ENCODE measurements at places on chromosomes 3 and 15.

DNA sequence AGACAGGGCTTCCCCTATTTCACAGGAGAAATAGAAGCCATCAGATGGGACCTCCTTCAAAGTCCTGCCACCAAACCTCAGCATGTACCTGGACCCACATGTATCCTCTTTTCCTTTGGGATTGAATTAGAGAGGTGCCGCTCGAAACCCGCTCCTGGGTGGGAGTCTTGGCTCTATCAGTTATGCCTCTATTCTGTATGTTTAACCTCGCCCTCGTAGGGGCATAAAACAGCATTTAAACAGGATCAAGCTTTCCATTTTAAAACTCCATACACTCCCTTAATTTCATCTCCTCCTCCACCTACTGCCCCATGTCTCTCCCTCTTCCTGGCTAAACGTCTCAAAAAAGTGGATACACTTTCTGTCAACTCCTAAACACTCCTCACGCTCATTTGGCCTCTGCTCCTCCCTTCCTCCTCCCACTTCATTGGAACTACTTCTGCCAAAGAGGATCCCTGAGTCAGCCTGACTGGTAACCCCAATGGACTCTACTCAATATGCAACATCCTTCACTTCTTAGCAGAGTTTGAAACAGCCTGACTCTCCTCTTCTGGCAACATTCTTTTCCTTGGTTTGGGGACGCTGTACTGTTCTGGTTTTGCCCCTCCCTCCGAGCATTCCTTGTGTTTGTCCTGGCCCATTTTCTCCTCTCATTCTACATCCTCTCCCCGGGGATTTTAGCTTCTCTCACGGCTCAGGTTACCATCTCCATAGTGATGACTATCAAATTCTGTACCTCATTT lies 23.0 kb upstream of the MUC20 start:
- DNase-seq, result no peak

DNA sequence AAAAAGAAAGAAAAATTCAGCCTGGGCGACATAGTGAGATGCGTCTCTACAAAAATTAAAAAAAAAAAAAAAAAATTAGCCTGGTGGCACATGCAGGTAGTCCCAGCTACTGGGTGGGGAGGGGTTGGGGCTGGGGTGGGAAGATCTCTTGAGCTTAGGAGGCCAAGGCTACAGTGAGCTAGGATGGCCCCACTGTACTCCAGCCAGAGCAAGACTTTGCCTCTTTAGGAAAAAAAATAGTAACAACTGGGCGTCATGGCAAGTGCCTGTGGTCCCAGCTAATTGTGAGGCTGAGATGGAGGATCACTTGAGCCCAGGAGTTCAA lies 23.9 kb upstream of the PPP4R2 start:
- no peak for DNase-seq

- DNase-seq, result no peak
Measured at GRCh38 chr15:89113296-89114024, 25.2 kb downstream of the ABHD2 start.

DNA sequence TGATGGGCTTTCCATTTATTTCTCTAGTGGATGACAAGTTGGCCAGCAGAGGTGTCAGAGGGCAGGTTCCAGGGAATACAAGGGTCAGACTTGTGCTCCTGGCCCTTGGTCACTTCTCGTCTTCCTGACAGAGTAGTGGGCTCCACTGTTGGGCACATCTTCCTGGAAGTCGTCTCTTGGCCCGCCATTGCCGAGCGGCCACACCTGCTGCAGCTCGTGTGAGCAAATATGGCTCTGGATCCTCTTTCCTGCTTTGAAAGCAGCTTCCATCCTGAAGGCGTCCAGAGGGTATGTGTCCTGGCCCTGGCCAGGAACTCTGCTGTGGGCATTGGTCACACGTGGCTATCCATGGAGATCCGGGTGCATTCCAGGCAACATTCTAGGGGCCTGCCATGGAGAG lies 100.2 kb downstream of the SNRPN start:
- DNase-seq, result no peak

DNA sequence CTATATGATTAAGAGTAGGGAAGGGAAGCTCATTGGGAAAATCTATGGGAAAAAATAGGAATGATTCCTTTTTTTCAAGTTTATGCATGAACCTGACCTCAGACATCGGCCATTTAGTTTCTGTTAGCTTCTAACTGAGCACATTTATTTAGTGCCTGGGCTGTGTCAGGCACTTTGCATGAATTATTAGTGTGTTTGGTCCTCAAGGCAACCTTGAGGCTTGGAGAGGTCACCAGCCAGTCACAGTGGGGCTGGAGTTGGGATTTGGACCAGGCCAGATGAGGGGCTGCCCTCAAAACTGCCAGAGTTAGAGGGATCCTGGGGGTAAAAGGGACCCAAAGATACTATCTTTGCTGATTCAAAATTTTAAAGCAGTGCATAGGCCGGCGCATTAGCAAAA lies 8.1 kb downstream of the SIAH2 start:
- no peak for DNase-seq

- DNase-seq, result no peak
Measured at GRCh38 chr15:30889196-30889595, 14.5 kb upstream of the FAN1 start.

DNA sequence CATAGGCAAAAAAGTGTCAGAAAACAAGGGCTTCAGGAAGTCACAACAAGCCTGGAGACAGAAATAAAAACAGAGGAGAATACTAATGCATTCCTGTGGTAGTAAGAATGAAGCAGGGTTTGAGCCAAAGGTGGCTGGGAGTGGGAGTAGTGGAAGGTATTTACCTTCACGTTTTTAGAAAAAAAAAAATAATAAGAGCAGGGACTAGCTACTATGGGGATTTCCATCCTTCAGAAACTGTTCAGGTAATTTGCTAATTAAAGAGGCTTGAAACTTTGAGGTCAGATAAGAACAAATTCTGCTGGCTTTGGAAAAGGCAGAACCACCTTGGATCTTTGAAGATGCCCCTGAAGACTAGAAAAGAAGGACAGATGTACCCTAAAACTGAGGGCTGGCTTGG lies 18.4 kb downstream of the ILDR1 start:
- DNase-seq, result no peak

All from activated CD4-positive, CD25-positive, alpha-beta regulatory T cell (primary cell).